ENCODE measurements at places on chromosomes 5 and 9. TPM values are rescaled to one million over a fixed set of nuclear protein-coding genes. Genes with fewer than 3 reads are reported as not detected.
A peak's percentile ranks its signal among the peaks of the same experiment; 100 is the strongest.

- no peaks in the 10 kb centered on the region for H3K4me1 ChIP-seq
- DNase-seq, result no peak
Observed at GRCh38 chr5:168736281-168736831, 157.2 kb upstream of the PANK3 start.

- no peak overlapping the region for H3K27ac ChIP-seq
- H3K4me3 ChIP-seq, result no peak overlapping the region
- H3K27me3 ChIP-seq, result no peaks in the 10 kb centered on the region
- no peak for DNase-seq
- H3K36me3 ChIP-seq, result peaks cover 1% of the 10 kb centered on the region
Observed at GRCh38 chr5:76445063-76445462, 42.0 kb downstream of the IQGAP2 start.

GRCh38 chr9:19288081-19288480 is 57.6 kb downstream of the DENND4C start:
- peaks cover 2% of the 10 kb centered on the region for H3K36me3 ChIP-seq
- DNase-seq, result no peak
- H3K27me3 ChIP-seq, result no peaks in the 10 kb centered on the region
- H3K4me1 ChIP-seq, result peaks cover 12% of the 10 kb centered on the region

GRCh38 chr9:126066131-126066530 is 260.5 kb upstream of the MVB12B start:
- H3K36me3 ChIP-seq, result no peaks in the 10 kb centered on the region
- no peaks in the 10 kb centered on the region for H3K4me1 ChIP-seq
- no peak overlapping the region for H3K27ac ChIP-seq
- no peak overlapping the region for H3K4me3 ChIP-seq
- H3K27me3 ChIP-seq, result peaks cover 5% of the 10 kb centered on the region

DNA sequence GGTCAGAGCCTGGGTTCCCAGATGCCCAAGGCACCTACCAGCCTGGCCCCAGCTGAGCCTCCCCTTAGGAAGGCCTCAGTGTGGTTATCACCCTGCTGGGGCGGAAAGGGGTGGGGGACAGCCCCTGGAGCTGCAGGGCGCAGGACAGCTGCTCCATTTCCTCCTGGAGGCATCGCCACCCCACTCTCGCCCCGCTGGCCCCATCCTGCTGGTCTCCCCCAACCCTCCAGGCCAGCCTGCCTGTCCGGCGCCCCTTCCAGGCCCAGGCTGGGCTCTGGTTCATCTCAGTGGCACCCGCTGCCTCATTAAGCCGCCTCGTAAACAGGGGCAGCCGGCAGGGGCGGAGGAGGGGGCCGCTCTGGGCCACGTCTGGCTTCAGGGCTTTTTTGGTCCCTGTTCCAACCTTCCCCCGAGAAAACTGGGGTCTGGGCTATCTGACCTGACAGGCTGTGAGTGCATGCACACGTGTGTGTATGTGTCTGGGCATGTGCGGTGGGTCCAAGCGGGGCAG is 30.8 kb upstream of the ENHO start:
- H3K4me1 ChIP-seq, result peaks cover 8% of the 10 kb centered on the region
- no peak overlapping the region for H3K27ac ChIP-seq
- DNase-seq, result no peak
- H3K4me3 ChIP-seq, result no peak overlapping the region
- H3K27me3 ChIP-seq, result peaks cover 52% of the 10 kb centered on the region

DNA sequence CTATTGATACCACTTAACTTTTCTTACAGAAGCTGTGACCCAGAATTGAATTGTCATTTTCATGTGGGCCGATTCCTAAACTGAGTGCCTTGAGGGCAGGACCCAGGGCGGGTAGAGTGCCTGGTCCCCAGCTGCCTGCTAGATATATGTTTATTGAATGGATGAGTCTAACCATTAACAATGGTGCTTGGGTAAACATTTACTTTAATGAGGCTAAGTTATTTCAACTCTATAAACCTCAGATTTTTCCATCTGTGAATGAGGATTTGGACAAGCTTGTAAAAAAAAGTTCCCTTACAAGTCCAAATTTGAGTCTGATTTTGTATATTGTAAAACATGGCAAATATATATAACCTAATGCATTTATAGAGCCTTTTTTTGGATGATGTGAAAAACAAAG is 181.8 kb upstream of the ELL2 start:
- no peaks in the 10 kb centered on the region for H3K36me3 ChIP-seq
- H3K27me3 ChIP-seq, result no peaks in the 10 kb centered on the region
- no peak for DNase-seq
- no peak overlapping the region for H3K27ac ChIP-seq

DNA sequence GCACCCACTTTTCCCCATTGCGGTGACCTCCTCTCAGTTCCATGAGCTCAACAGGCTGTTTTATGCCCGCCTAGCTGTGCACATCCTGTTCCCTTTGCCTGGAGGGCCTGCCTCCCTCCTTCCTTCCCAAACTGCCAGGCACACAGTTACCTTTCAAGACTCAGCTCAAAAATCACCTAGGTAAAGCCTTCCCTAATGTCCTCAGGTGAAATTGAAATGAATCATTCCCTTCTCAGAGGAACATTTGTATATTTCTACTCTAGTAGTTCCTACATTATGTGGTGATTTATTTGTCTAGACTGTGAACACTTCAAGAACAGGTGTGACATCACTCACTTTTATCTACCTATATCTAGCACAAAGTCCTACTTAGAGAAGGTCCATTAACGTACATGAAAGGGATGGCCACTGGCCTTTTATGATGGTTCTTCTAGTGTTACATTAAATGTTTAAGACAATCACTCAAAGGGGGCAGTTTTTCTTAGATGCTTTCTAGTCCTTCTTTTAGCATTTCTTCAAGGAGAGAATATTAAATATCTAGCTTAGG is 103.5 kb upstream of the EQTN start:
- H3K36me3 ChIP-seq, result no peaks in the 10 kb centered on the region
- no peaks in the 10 kb centered on the region for H3K4me1 ChIP-seq
- no peaks in the 10 kb centered on the region for H3K27me3 ChIP-seq
- no peak overlapping the region for H3K27ac ChIP-seq
- H3K4me3 ChIP-seq, result no peak overlapping the region
- DNase-seq, result no peak

GRCh38 chr5:72268753-72269410 is 51.2 kb downstream of the MRPS27 start:
- peaks cover 16% of the 10 kb centered on the region for H3K4me1 ChIP-seq
- no peak overlapping the region for H3K27ac ChIP-seq
- no peaks in the 10 kb centered on the region for H3K36me3 ChIP-seq
- no peaks in the 10 kb centered on the region for H3K27me3 ChIP-seq

DNA sequence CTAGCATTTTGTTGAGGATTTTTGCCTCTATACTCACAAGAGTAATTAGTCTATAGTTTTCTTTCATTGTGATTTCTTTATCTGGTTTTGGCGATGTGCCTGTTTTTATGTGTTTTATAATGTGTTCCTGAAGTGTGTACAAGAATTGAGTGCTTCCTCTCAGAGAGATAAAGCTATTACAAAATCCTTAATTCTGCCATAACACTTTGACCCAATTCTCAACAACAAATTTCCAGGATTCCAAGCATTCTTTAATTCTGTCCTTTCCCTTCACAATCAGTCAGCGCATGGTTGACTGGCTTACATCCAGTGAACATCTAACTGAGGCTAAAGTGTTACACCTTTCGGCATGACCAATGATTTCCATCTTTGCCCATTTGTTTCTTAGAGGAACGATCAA is 282.9 kb upstream of the MVB12B start:
- no peak overlapping the region for H3K27ac ChIP-seq
- no peaks in the 10 kb centered on the region for H3K4me1 ChIP-seq
- H3K4me3 ChIP-seq, result no peak overlapping the region
- no peak for DNase-seq
- no peaks in the 10 kb centered on the region for H3K36me3 ChIP-seq

DNA sequence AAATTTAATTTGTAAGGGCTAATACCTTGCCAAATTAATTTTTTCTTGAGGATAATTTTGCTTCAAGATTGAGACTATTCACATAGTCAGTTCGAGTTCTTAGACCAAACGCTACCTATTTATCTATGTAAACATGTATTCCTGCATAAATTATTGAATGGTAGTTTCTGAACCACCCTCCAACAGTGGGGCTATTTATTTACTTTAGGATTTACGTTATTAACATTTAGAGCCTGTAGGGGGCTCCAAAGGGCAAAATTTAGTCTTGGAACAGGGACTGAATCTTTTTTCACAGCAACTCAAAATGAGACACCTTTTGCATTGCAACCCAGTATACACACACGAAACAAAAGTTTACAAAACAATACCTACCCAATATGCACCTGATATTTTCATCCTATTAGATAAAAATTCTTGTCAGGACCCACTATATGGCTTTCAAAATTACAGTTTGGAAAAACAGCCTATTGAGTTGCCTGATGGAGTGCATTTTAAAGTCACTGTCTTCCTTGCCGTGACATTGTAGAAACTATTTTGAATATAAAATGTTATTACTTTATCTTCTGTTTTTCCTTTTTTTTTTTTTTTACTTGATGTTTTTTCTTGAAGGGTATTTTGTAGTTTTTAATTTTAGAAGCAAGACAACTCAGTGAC is 47.1 kb upstream of the POU4F3 start:
- H3K4me3 ChIP-seq, result no peak overlapping the region
- no peaks in the 10 kb centered on the region for H3K27me3 ChIP-seq
- H3K36me3 ChIP-seq, result 0 out of 2 replicates have a peak, but pooled peaks cover 1% of the 10 kb centered on the region
- H3K4me1 ChIP-seq, result no peaks in the 10 kb centered on the region
- no peak overlapping the region for H3K27ac ChIP-seq

DNA sequence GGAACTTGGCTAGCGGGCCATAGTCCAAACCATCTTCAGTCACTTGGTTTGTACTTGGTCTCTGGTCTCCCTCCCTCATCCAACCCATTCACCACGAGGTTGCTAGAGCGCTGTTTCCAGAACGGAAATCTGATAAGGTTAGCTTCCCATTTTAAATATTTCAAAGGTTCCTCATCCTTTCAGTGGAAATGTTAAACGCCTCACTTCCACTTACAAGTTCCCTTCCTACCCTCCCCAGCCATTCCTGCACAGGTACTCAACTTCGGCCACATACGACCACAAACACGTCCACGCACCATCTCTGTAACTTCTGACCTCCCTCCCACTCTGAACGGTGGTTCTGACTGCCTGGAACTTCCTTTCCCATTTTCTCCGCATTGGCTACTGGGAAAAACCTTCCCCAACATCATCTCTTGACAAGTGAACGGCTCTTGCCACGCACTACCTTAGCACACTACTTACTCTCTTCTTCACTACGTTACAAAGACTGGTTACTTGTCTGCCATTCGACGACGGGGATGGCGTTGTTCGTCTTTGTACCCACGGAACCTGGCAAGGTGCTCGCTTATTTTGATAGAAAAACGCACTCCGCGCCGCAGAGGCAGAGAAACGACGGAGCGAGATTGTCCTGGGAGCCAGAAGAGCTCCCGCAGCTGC is 629 bp downstream of the CCNH start:
- no peaks in the 10 kb centered on the region for H3K27me3 ChIP-seq
- H3K27ac ChIP-seq, result peak overlapping the region; percentile 90
- peak overlapping the region; percentile 95 for H3K4me3 ChIP-seq

- H3K4me1 ChIP-seq, result peaks cover 20% of the 10 kb centered on the region
- no peak overlapping the region for H3K27ac ChIP-seq
- H3K27me3 ChIP-seq, result no peaks in the 10 kb centered on the region
- DNase-seq, result no peak
Observed at GRCh38 chr9:120937596-120937995, 11.0 kb upstream of the TRAF1 start.

GRCh38 chr5:154285661-154286408 is 95.3 kb downstream of the GALNT10 start:
- DNase-seq, result peak; percentile 52
- no peak overlapping the region for H3K27ac ChIP-seq
- H3K4me3 ChIP-seq, result no peak overlapping the region

- no peak overlapping the region for H3K4me3 ChIP-seq
- no peak overlapping the region for H3K27ac ChIP-seq
- peak; percentile 42 for DNase-seq
Observed at GRCh38 chr9:16653491-16654399, 216.7 kb downstream of the BNC2 start.

DNA sequence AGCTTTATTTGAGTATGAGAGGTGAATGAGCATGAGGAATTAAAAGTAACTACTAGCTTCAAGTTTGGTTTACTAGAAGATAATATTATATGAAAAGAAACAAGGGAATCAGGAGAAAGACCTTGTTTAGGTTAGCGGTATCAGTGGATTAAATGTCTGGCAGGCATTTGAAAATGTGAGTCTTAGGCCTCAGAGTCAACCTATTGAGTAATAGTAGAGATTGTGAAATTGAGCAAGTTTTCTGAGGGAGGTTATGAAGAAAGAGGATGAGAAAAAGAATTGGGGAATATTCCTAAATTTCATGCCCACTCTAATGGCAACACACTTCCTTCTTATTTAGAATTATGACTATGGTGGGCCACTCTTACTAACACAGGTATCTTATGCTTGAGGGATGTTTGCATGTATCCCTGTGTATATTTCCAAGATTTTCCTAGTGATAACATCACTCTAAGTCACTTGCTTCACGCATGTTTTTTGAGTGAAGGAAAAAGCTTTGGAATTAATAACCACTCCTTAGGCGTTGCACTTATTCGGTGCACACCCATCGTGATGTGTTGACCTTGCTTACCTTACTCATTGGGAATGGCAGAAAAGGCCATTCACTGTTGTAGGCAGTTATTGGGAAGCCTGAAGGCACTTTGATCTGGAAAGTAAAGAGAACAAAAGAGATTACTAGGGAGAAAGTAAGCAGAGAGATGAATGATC is 8.2 kb upstream of the ELL2 start:
- peaks cover 67% of the 10 kb centered on the region for H3K4me1 ChIP-seq
- no peaks in the 10 kb centered on the region for H3K27me3 ChIP-seq
- no peaks in the 10 kb centered on the region for H3K36me3 ChIP-seq
- DNase-seq, result peak; percentile 95
- H3K4me3 ChIP-seq, result peak overlapping the region; percentile 32
- peak overlapping the region; percentile 63 for H3K27ac ChIP-seq

- H3K27me3 ChIP-seq, result no peaks in the 10 kb centered on the region
- no peak overlapping the region for H3K4me3 ChIP-seq
- no peak for DNase-seq
- H3K4me1 ChIP-seq, result peaks cover 22% of the 10 kb centered on the region
- H3K36me3 ChIP-seq, result peaks cover 62% of the 10 kb centered on the region
Observed at GRCh38 chr9:128887914-128888350, 6.0 kb downstream of the LRRC8A start.

GRCh38 chr9:69649566-69650250 is 22.5 kb downstream of the APBA1 start:
- DNase-seq, result no peak
- H3K27me3 ChIP-seq, result no peaks in the 10 kb centered on the region
- H3K27ac ChIP-seq, result no peak overlapping the region
- H3K36me3 ChIP-seq, result no peaks in the 10 kb centered on the region
- no peak overlapping the region for H3K4me3 ChIP-seq

- DNase-seq, result no peak
- no peaks in the 10 kb centered on the region for H3K27me3 ChIP-seq
- H3K4me3 ChIP-seq, result no peak overlapping the region
- no peaks in the 10 kb centered on the region for H3K4me1 ChIP-seq
- H3K27ac ChIP-seq, result no peak overlapping the region
Observed at GRCh38 chr5:33761139-33761538, 130.7 kb downstream of the ADAMTS12 start.

OR2S2 gene
- total RNA-seq, result not detected

PAX5 gene
- not detected for total RNA-seq

CTSV gene
- total RNA-seq, result 6.0 TPM

ACOT12 gene
- total RNA-seq, result not detected
